Urothelium cell line (cell line): ENCODE measurements at places on chromosomes 4 and X.

DNA sequence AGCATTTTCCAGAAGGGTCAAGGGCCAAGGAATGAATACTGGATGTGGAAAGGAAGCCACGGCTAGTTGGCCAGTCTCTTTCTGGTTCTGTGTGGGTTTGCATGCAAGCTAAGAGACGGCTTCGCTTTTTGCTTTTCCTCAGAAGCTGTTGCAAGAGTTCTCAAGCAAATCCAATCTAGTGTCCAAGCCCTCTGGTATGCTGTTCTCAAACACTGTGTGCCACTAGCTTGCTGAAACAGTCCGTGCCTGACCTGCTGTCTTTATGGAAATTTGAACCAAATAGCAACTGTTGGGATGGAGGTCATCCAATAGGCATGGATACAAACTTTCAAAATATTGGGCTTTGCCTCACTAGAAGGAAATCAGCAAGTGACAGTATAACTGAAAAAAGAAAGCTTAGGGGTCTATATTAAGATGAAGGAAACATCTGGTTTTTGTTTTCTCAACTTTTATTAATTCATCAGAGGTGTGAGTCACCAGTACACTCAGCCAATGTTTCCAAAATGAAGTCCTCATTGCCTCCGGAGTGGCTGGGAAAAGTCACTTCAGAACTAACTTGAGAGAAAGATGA lies 70.5 kb downstream of the SLC9A6 start:
- DNase-seq, result no peak

- DNase-seq, result no peak
These were observed 67.0 kb upstream of the MSX1 start for GRCh38 chr4:4792466-4792865.

DNA sequence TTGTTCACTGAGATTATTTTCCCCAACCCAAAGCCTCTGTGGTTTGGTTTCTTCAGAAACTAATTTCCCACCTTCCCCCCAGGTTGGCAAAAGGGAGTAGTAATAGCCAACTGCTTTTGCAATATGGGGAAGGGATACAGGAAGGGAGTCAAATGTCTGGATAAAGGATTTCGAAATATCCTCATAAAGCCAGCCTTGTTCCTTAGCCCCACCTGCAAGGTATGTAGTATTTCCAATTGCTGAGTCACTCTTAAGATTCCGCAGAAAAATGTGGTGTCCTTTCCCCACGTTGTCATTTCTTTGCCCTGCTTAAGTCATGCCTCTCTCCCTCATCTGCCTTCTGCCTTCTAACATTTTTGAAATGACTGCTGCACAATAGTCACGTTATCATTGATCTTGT lies 138.8 kb upstream of the DCAF8L1 start:
- DNase-seq, result peak; percentile 13

- DNase-seq, result no peak
These were observed 194.6 kb upstream of the C1QTNF7 start for GRCh38 chr4:15233264-15233597.

- DNase-seq, result no peak
These were observed 84.5 kb upstream of the DKK2 start for GRCh38 chr4:107120661-107121060.

DNA sequence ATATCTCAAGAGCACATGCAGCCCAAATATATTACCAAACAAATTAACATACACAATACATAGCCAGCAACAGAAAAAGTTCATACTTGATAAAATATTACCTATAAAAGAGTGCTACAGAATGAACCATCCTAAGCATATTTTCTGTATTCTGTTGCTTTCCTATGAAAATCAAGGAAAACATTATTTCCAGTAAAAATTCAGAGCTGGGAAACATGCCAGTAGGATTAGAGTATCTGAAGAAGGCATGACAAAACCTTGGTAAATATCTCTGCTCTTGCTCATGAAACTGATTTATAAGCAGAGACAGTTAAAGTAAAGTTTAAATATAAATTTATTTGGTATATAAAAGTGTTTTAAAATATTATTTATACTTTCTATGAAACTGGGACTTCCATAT lies 599.7 kb downstream of the ARAP2 start:
- DNase-seq, result no peak

DNA sequence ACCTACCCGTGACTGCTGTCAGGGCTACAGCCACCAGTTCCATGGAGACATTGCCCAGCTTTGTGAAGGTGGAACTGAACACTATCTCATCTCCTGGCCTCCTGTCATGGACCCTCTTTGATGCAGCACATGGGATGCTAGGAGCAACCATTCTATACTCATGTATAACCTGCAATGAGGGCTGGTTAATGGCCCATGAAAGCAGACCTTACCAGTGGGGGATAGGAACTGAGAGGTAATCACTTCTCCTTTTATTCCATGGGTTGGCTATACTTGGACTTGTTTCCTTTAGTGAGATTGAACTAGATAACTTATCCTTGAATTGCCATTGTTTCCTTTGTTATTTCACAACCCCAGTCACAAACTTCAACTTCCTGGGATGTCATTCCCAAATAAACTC lies 310.6 kb downstream of the BMPR1B start:
- DNase-seq, result no peak

- DNase-seq, result no peak
These were observed 21.1 kb downstream of the VSIG4 start for GRCh38 chrX:66018585-66019309.

- no peak for DNase-seq
These were observed 40.7 kb downstream of the ANXA3 start for GRCh38 chr4:78592088-78592783.

DNA sequence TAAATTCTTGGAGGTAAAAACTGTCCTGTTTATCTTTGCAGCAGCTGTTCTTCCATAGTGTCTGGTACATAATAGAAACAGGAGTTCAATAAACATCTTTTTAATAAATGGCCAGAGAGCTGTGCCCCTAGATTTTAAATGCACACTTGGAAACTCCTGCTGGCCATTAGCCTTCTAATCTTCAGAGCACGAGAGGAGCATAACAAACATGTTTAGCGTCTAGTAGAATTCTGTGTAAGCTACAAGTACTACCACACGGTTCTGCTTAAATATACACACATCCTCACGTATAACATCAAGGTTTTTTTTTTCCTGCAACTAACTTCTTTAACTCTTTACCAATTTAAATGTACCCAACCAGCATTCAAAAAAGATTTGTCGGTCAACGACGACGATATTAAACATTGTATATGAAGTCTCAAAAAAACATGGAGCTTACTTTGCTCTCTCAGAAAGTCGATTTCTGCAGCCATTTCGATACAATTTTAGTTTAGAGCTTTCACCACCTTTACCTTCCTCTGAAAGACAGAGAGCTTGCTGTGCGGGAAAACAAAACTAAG lies 628 bp downstream of the SCLT1 start:
- no peak for DNase-seq

- DNase-seq, result no peak
These were observed 44.0 kb upstream of the PPP1R2C start for GRCh38 chrX:42821803-42822443.

- no peak for DNase-seq
These were observed 50.3 kb downstream of the STK32B start for GRCh38 chr4:5101571-5101970.

- no peak for DNase-seq
These were observed 70.5 kb upstream of the HGFAC start for GRCh38 chr4:3371033-3372001.

DNA sequence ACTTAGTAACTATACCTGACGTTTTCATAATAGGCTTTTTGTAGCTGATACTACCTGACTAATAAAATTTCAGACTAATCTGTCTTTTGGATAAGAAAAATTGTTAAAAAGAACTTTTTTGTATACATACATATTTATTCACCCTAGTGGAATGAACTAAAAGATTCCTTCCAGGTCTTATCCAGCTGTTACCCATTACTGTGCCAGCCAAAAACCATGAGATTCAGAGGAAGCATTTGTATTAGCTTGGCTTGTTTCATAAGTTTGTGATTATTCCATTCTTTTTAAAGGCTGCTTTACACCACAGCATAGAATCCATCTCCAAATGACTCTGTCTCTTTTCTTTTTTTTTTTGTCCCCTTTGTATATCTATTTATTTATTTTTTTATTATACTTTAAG lies 149.4 kb downstream of the FAT4 start:
- no peak for DNase-seq

- DNase-seq, result peak; percentile 55
These were observed 2649.3 kb downstream of the PCDH7 start for GRCh38 chr4:33369446-33369845.

DNA sequence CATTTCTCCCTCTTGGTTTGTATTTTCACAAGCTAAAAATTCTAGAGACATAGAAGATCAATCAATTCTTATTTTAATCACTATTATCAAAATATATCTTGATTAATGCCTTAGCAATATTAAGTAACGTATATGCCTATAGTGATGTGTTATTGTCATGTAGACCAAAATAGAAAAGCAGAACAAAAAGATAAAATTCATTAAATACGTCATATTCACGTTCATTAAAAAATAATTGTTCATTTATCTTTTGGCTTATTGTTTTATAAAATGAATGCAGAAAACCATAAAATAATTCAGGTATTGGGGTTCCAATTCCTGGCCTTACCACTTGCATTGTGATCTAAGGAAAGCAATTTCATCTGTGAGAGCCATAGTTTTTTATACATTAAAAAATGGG lies 72.2 kb downstream of the AMELX start:
- DNase-seq, result no peak

- DNase-seq, result no peak
These were observed 4.2 kb downstream of the TMSB4X start for GRCh38 chrX:12979026-12979607.

- no peak for DNase-seq
These were observed 89.4 kb downstream of the GABRB1 start for GRCh38 chr4:47120783-47121182.

DNA sequence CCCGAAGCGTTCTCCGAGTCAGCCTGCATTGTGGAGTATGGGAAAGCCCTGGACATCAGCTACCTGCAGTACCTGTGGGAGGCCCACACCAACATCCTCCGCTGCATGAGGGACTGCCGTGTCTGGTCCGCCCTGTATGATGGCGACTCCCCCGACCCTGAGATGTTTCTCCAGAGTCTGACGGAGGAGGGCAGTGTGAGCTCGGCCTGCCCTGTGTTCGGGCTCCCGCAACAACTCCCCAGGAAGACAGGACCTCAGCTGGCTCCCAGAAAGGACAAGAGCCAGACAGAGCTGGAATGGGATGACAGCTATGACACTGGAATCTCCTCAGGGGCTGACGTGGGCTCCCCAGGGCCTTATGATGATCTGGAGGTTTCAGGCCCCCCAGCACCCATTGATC lies 111.3 kb downstream of the GATB start:
- DNase-seq, result no peak

GRCh38 chr4:139170932-139171331 lies 6.1 kb downstream of the ELF2 start:
- DNase-seq, result no peak

- no peak for DNase-seq
These were observed 13.0 kb downstream of the SMARCA1 start for GRCh38 chrX:129510331-129510730.

GRCh38 chrX:45851434-45851991 lies 650.8 kb upstream of the DIPK2B start:
- DNase-seq, result no peak

- DNase-seq, result no peak
These were observed 100.1 kb downstream of the LCORL start for GRCh38 chr4:17921451-17921850.

- DNase-seq, result no peak
These were observed 820 bp upstream of the RASL11B start for GRCh38 chr4:52861171-52861823.

GRCh38 chrX:154750301-154751202 lies at the start of gene GAB3:
Gene GAB3, minus strand, starts transcription at chrX:154751077. Its CDS starts 52 bp downstream, at chrX:154751025.
- peak; percentile 40 for DNase-seq

GRCh38 chr4:7423801-7424552 lies 10.8 kb downstream of the PSAPL1 start:
- no peak for DNase-seq

DNA sequence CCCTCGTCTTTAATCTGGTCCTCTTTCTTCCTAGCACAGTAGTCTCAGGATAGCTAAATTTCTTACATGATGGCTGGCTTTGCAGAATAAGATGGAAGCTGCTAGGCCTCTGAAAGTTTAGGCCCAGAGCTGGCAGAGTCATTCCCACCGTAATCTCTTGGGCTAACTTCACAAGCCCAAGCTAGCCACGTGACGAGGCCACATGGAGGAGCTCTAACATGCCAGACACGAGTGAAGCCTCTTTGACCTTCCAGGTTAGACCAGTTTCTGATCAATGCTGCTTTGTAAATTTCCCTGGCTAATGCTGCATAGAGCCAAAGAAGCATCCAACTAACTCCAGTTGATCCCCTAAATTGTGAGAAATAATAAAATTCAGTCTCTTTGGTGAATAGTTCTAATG lies 9.5 kb upstream of the CENPE start:
- DNase-seq, result peak; percentile 12

DNA sequence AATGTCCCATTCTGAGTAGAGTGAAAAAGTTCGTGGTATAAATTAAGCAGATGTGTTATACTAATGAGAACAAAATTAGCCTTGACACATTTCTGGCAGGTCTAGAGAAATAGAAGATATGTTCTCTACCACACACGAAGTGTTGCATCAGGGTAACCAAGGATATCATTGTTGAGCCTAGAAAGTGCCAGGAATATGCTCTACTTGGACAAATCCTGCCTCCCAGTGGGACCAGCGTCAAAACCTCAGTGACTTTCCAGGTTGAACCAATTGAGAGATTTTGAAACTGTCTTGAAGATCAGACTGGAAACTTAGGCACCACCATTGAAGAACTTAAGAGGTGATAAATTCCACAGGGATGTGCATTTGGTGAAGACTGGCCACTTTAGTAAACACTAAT lies 115.9 kb downstream of the HPGD start:
- no peak for DNase-seq

DNA sequence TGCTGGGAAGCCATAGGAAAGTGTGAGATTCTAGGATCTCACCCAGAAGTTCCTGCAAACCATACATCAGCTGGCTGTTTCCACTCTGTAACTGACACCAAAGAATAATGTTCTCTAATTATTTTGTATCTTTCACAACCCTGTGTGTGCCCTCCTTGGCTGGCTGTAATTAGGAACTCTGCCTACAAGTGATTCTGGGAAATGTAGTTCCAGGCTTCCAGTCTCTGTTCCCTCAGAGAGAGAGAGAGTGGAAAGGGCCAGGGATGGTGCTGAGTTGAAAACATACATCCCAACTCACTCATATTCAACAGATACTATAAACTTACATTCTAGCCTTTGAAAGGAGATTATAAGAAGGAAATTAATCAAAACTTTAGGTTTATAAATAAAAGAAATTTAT lies 57.5 kb upstream of the C1QTNF7 start:
- no peak for DNase-seq

GRCh38 chr4:40243386-40243948 lies 46.6 kb downstream of the RHOH start:
- DNase-seq, result no peak

DNA sequence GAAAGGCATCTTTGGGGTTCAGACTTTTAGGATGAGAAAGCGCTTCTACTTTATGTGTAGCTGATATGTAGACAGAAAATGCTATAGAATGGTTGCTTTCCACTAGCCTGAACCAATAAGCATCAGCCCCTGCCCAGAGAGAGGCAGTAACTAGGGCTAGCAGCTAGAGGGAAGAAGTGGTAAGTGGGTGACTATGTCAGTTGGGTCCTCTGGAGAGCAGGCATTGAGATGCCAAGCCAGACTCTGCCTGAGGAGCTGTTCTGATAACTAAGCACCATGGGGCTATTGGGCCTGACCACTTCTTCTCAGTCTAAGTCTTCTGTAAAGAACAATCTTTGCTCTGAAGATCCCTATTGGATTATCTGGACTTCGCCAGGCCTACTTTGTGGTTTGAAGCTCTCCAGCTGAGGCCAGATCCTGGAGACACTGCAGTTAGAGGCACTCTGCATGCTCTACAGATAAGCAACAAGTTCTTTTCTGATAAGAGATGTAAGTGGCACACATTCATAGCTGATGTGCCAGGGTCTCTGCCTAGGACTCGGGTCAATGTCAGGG lies 146.1 kb downstream of the RBM46 start:
- DNase-seq, result no peak
